ENCODE measurements at places on chromosomes 2 and 18.

DNA sequence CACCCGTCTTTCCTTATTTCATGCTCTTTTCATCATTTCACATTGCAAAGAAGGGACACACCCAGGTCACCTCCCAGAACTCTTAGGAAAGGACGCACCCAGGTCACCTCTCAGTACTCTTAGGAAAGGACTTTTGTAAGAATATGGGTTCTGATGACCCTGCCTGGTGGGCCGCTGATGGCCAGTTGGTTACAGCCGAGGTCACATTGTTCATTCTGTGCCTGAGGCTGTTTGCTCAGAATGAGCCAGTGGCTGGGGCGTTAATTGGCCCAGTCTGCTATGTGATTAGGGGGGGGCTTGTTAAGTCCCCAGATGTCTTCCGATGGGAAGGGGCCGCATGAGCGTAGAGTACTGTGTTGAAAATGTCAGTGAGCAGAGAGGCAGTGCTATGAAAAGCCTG lies 9.4 kb downstream of the MLPH start:
- DNase-seq, result no peak

GRCh38 chr2:26668041-26668440 lies 24.5 kb upstream of the KCNK3 start:
- no peak for DNase-seq

DNA sequence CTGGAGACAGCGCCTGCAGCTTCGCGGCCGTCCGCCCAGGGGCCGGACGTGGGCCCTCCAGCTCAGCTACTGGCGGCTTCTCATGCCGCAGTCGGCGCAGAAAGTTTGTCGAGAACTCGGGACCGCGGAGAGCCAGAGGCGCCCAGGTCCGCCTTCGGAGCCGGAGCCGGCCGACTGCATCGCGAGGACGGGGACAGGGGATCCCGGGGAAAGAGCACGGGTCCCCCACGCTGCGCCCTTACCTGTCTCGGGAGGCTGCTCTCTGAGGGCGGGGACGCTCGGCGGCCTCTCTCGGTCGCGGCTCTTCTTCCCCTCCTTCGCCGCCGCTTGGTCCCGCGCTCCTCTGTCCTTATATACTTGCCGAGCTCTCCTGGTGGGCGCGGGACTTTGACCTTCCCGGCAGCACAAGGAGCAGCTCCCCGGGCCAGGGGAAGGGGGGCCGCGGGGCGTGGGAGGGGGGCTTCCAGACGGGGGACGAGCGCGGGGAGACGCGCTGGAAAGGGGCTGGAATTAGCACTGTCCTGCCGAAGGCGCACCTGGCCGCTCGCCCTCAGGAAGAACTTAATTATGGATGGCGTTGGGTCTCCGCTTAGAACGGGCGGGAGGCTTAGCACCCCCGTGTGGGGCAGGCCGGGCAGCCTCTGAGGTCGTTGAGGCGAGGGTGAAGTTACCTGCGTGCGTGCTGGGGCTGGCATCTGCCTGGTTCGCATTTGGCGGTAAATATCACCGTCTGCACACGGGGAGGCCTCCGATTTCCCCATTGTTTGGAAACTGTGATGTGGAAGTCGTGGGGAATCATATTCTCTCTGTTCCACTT lies at the start of gene POMC:
TSS of gene POMC (minus strand) at position 325 of the 817 bp plus-strand sequence. CDS start 3,808 bp downstream, outside the sequence.
- DNase-seq, result no peak

DNA sequence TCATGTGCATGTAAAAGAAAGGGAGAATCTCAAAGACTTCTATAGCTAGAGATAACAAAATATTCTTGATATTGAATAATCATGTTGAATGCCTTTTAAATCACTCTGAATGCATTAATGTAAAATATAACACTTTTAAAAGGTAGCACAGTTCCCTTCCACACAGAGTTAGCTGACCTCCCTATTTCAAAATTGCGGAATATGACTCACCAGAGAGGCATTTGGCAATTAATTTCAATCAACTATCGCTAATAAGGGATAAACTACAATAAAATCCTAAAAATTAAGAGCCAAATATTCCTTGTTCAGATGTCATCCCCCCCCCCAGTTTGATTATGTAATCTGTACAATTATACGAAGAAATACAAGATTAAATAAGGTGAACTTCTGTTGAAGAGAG lies 29.3 kb downstream of the ZC3H15 start:
- DNase-seq, result no peak

DNA sequence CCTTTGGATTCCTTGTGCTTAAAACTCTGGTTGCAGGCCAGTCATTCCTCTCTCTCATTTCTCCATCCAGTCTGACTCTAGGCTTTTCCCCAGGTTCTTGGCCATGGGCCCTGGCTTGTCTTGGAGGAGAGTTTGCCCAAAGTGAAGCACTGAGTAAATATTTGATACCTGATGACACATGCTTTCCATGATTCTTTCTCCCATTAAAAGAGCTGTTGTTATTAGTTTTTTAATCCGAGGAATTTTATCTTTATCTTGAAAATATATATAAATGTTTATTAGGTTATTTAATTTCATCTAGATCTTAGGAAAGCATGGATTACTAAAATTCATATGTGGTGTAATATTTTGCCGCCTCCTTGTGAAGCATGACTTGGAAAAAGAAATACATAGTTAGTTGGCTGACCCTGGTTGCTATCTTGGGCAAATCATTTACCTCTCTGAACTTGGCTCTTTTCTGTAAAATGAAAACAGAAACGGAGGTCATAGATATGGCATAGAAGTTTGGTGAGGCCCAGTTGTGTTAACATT lies 650.1 kb downstream of the SLC4A3 start:
- no peak for DNase-seq

- DNase-seq, result no peak
These were observed 57.1 kb downstream of the MAP4K4 start for GRCh38 chr2:101754618-101755017.

GRCh38 chr2:222703886-222704285 lies 32.4 kb downstream of the MOGAT1 start:
- DNase-seq, result no peak

- DNase-seq, result no peak
These were observed 42.0 kb upstream of the CREB1 start for GRCh38 chr2:207487650-207488311.

GRCh38 chr18:71336576-71337210 lies 1047.8 kb downstream of the SOCS6 start:
- no peak for DNase-seq

- DNase-seq, result no peak
These were observed 159.6 kb upstream of the SIX2 start for GRCh38 chr2:45168711-45169338.

Measured in DMS 273 treated with DMSO at 0.1 percent for 48 hours (cell line).